Esophagus squamous epithelium (tissue), 5 donors: ENCODE measurements at places on chromosomes 5 and 9.
A peak's percentile ranks its signal among the peaks of the same experiment; 100 is the strongest.

DNA sequence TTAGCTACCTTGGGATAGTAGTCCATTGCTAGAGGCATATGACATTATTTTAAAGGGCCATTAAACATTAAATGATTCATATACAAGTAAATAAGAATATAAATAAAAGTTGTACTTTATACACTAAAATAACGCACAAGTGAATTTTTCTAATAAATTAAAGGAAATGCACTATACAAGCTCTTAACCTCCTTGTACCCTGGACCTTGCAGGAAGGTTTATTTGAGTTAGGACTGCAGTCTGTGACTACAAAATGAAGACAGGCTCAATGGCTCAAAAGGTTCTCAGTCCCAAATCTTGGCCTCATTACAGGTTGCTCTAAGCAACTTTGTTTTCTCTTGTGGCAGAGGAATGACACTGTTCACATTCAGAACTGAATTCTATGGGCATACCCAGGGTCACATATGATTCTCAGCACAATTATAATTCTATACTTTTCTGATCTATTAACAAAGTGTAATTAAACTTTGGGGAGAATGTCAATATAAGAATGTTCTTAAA is 34.4 kb downstream of the FEM1C start:
- no peaks in the 10 kb centered on the region for H3K27me3 ChIP-seq
- no peak overlapping the region for H3K27ac ChIP-seq
- no peak overlapping the region for H3K4me3 ChIP-seq

GRCh38 chr9:101333926-101334702 is 50.7 kb downstream of the BAAT start:
- no peak overlapping the region for H3K27ac ChIP-seq
- H3K4me3 ChIP-seq: no peak overlapping the region
- no peaks in the 10 kb centered on the region for H3K27me3 ChIP-seq

DNA sequence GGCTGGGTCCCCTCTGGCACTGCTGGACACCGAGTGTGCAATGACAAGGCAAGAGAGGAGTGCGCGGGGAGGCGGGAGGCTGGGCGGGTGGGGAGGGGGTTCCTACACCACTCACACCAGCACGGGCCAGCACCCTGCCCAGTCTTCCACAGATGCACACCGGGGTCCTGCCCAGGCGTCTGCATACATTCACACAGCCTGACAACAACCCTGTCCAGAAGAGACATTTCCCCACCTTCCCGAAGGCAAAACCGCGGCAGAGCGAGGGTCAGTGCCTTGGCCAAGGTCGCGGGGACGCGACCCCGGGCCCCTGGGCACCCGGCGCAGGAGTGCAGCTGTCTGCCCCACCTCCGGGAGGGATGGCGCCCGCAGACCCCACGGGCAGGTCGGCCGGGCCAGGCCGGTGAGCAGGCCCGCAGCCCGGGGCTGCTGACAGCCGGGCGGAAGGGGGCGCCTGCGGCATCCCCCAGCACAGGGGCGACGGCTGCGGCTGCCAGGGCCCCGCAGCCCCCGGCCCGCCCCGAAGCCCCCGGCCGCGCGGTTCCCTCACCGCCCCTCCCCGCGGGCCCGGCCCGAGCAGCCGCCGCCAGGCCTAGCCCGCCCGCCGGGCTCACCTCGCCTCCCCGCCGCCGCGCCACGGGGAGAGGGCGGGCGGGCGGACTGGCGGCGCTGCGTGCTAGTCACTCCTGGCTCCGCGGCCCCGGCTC is 496 bp downstream of the MAPK9 start:
- H3K4me1 ChIP-seq: peaks cover 13% of the 10 kb centered on the region
- peaks cover 4% of the 10 kb centered on the region for H3K36me3 ChIP-seq
- no peaks in the 10 kb centered on the region for H3K27me3 ChIP-seq
- peak overlapping the region; percentile 41 for H3K27ac ChIP-seq

GRCh38 chr5:97297063-97297703 is 114.1 kb upstream of the RIOK2 start:
- no peak for DNase-seq
- H3K4me3 ChIP-seq: no peak overlapping the region
- no peaks in the 10 kb centered on the region for H3K27me3 ChIP-seq

GRCh38 chr5:116724971-116725370 is 150.3 kb upstream of the SEMA6A start:
- no peak for DNase-seq
- H3K4me1 ChIP-seq: no peaks in the 10 kb centered on the region
- no peak overlapping the region for H3K27ac ChIP-seq
- H3K4me3 ChIP-seq: no peak overlapping the region
- H3K36me3 ChIP-seq: no peaks in the 10 kb centered on the region
- no peaks in the 10 kb centered on the region for H3K27me3 ChIP-seq

- no peak for DNase-seq
- no peaks in the 10 kb centered on the region for H3K27me3 ChIP-seq
- H3K36me3 ChIP-seq: no peaks in the 10 kb centered on the region
- H3K27ac ChIP-seq: no peak overlapping the region
- H3K4me1 ChIP-seq: peaks cover 4% of the 10 kb centered on the region
- no peak overlapping the region for H3K4me3 ChIP-seq
Measured at GRCh38 chr9:123863164-123863855, 66.6 kb downstream of the DENND1A start.
